Activated naive CD4-positive, alpha-beta T cell (primary cell): ENCODE measurements at places on chromosomes 4 and X.

- no peak for DNase-seq
Observed at GRCh38 chr4:123233136-123233768, 163.3 kb upstream of the SPRY1 start.

GRCh38 chrX:154511761-154512160, 4.3 kb downstream of the FAM3A start:
- no peak for DNase-seq

DNA sequence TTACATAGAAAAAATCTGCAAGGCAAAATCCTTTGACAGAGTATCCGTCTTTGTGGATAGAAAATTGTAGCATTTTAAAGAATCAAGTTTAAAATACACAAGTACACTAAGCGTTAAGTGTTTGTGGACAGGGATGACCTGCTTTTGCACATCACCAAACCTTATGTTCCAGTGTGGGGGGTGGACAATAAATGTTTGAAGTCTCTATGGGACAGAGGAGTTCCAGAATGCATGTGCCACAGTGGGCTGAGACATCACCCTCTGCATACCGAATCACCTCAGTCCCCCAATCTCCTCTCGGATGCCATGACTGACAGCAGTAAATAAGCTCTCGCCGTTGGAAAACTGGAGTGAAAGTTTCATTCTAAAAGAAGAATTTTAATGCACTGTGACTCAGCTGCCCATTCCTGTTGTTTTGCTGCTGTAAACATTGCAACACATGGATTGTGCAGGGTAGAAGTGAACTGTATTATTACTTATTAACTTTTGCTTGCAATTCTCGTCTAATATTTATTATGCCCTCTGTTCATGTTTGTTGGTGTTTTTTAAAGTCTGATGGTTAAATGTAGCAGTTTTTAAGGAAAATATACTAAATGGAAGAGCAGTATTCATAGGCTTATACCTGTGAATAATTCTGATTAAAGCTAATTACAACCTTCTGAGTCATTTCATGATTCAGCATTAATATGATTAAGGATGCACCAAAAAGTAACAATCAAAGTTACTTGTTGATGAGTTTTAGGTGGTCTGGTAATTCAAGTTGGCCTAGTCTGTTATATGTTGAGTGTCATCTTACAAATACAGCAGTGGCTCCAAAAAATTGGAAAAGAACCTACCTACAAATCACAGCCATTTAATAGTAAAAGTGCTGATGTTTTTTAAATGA, 24.0 kb downstream of the CDKN2AIP start:
- DNase-seq, result no peak

GRCh38 chr4:147772459-147772969, 40.6 kb downstream of the ARHGAP10 start:
- DNase-seq, result no peak

DNA sequence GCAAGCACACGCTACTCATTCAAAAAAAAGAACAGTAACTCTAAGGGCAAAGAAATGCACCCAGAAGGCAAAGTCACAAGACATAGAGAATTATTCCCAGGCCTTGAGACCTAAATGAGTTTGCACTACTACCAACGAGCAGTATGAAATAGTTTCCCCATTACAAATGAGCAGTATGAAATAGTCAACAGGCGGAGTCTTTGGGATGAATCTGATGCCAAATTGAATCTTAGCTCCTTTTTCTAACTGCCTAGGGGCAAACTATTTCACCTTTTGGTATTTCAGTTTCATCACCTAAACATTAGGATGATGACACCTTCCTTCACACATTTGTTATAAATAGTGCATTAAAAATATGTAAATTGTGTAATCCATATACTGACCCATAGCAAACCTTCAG, 213.0 kb upstream of the FAT4 start:
- no peak for DNase-seq

DNA sequence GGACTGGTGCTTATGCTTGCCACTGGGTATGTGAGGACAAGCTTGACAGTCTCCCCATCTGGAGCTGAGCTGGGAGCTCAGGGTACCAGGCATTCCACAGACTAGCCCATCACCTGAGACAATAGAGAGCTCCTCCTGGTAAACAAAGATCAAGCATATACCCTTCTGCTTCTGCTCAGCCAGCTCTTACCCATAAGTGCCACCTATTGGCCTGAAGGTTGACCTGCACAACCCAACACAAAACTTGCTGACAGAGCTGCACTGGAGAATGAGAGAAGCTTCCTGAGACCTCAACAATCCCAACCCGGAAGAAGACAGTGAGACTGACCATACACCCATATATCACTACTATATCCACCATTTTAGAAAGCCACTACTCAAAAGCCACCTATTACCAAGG, 1049.2 kb upstream of the INTU start:
- no peak for DNase-seq

DNA sequence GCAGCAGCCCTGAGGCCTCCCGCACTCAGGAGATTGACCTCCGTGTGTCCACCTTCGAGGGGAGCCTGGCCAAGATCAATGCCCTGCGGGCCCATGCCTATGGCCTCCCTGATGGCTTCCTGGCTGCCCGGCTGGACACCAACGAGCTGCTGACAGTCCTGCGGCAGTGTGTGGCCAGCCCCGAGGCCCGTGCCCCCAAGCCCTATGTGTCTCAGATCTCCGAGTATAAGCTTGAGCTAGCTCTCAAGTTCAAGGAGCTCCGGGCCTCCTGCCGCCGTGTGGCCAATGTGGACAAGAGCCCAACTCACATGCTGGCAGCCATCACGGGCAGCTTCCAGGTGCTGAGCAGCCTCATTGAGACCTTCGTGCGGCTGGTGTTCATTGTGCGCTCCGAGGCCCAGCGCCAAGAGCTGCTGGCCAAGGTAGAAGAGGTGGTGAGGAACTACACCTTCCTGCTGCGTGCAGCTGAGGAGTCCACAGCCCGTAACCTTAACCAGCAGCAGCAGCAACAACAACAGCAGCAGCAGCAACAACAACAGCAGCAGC, 25.5 kb upstream of the PRPS1 start:
- DNase-seq, result no peak

- DNase-seq, result no peak
Observed at GRCh38 chr4:81816031-81816761, 344.5 kb upstream of the RASGEF1B start.

- no peak for DNase-seq
Observed at GRCh38 chr4:119510395-119511149, 118.0 kb downstream of the PDE5A start.

- no peak for DNase-seq
Observed at GRCh38 chr4:85491527-85491926, 16.6 kb downstream of the ARHGAP24 start.

DNA sequence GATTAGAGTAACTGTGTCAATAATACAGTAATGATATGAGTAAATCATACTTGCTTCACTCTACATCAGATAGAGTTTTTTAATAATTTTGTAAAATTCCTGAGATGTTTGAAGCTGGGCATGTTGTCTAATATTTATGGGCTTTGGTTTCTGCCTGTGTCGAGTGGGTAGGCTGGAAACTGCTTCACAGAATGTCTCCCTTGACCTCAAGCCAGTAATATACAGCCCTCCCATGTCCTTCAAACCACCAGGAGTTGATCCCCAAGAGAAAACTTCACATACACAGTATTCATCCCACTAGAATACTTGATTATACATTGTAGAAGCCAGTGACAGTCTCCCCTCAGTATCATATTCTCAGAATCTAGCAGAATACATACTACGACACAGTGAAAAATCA, 284.8 kb upstream of the TENM3 start:
- DNase-seq, result no peak

DNA sequence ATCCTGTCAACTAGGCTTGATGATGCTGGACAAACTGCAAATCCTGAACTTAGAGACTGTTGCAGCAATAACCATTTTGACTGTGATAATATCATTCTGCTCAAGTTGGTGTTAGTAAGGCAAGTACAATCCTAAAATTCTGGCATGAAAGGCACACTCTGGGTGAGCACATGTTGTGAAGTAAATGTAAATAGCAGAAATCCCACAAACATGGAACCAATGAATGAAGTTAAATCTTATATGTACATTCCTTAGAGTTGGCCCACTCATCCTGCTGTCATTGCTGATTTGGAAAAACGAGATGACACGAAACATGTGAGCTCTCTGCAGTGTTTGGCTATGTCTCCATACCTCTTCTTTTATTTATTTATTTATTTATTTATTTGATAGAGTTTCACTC, 21.0 kb downstream of the RBM47 start:
- no peak for DNase-seq

- DNase-seq, result no peak
Observed at GRCh38 chr4:1752284-1753041, 31.1 kb downstream of the TACC3 start.

- no peak for DNase-seq
Observed at GRCh38 chr4:74217365-74217764, 59.4 kb downstream of the MTHFD2L start.

GRCh38 chrX:7582191-7582590, 260.8 kb upstream of the VCX start:
- no peak for DNase-seq

DNA sequence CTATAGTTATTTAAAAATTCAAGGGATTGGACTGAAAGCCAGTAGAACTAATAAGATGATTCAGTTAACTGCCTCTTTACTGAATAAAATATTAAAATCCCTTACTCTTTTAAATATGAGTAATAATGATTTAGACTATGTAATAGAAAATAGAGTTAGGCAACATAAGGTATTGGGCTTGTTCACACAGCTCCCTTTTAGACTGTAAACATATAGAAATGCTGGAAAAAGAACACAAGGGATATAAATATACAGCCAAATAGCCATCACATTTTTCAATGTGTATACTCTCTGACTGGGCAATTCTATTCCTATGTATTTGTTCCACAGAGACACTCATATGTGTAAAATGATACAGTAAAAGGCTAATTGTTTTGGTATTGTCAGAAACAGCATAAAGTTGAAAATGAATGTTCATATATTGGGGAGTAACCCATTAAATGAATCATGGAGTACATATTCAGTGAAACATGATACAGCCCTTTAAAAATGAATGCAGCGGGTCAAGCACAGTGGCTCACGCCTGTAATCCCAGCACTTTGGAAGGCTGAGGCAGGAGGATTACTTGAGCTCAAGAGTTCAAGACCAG, 129.8 kb downstream of the TBC1D19 start:
- DNase-seq, result no peak

DNA sequence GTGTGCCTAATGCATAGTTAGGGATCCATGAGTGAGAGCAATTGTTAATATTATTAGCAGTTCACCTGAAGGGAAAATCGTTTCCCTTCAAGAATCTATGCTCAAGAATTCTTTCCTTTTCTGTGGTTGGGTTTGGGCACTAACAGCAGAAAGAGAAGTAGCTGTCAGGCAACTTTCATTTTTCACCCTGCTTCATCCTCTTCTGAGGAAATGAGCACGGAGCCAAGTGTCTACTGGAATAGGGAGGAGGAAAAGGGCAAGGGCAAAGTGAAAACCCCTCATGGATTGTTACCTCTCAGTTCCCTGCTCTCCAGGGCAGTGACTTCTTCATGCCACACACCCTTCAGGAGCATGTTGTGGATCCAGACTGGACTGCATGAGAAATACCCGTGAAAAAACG, 2.6 kb upstream of the HPGDS start:
- DNase-seq, result no peak

- DNase-seq, result no peak
Observed at GRCh38 chr4:153110739-153111138, 93.5 kb upstream of the TRIM2 start.

- no peak for DNase-seq
Observed at GRCh38 chr4:124737619-124738018, 25.1 kb upstream of the ANKRD50 start.

GRCh38 chrX:16573781-16574180, 76.2 kb upstream of the S100G start:
- DNase-seq, result no peak

DNA sequence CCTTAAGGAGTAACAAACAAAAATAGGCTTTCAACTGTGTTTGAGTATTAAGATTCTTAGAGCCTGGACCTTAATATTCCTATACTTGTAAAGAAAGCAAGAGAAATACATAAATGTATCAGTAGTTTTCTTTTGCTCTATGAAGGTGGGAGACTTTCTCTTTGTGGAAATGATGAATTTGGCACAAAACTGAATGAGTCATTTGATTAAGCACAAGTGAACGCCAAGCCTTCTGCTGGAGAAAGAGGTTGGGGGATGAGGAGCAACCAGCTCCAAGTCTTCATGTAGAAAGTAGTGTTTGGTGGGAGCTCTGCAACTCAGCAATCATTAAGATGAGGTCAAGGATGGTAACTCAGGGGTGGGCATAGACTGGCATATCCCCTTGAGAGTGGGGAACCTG, 49.6 kb downstream of the MEPE start:
- DNase-seq, result no peak
